Astrocyte (in vitro differentiated cells and primary cell): ENCODE measurements at places on chromosomes 1 and 21.

GRCh38 chr1:10717296-10718082, 79.0 kb downstream of the CASZ1 start:
- DNase-seq: no peak

DNA sequence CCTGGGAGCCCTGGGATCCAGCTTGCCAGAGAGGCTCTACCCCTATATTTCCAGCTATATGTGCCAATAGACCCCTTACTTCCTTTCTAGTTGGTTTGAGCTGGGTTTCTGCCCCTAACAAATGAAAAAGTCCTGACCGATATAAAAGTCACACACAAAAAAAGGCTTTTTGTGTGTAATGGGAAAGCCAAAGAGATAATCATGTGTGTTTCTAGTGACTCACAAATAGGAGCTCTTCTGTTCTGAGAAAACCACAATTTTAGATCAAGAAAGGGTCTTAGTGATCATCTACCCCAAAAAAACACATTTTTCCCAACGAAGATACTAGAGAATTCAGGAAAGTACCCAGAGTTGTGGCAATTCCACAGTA, 23.0 kb upstream of the PLEKHA6 start:
- DNase-seq: no peak

- DNase-seq: no peak
These were observed 59.9 kb upstream of the SPOCD1 start for GRCh38 chr1:31875636-31876236.

GRCh38 chr1:101706366-101706765, 290.4 kb downstream of the OLFM3 start:
- no peak for DNase-seq

- peak; percentile 7 for DNase-seq
These were observed 5.6 kb downstream of the MFN2 start for GRCh38 chr1:11985851-11986250.

DNA sequence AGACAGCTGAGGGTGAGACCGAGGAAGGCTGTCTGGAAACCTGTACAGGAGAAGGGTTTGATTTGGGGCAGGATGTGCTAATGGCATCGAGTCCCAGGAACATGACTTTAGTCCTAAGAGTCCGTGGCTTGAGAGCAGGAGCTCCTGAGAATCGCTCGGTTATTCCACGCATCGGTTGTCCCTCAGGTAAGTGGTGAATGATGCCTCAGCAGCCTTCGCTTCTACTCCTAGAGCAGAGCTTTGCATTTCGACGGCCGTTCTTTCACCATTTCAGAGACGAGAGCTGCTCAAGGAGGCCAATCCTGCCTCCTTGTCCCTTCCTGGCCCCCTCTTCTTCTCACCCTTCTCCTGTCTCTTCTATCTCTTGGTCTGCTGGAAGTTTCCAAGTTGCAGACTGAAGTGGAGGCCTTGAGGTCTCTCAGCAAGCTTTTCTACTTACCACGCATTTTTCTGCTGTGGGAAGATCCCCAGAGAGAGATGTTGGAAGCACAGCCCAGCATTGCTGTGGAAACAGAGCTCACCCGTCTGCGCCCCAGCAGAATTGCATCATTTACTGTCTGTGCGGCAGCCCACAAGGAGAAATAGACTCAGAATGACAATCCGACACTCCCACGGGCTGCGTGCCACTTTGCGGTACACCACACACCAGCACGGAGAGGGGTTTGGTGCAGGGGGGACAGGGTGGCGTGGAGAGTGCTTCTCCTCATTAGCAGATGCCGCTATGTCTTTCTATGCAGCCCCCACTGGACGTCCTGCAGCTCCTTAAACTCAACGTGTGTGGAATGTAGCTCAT, 270.7 kb upstream of the C1orf174 start:
- DNase-seq: no peak

DNA sequence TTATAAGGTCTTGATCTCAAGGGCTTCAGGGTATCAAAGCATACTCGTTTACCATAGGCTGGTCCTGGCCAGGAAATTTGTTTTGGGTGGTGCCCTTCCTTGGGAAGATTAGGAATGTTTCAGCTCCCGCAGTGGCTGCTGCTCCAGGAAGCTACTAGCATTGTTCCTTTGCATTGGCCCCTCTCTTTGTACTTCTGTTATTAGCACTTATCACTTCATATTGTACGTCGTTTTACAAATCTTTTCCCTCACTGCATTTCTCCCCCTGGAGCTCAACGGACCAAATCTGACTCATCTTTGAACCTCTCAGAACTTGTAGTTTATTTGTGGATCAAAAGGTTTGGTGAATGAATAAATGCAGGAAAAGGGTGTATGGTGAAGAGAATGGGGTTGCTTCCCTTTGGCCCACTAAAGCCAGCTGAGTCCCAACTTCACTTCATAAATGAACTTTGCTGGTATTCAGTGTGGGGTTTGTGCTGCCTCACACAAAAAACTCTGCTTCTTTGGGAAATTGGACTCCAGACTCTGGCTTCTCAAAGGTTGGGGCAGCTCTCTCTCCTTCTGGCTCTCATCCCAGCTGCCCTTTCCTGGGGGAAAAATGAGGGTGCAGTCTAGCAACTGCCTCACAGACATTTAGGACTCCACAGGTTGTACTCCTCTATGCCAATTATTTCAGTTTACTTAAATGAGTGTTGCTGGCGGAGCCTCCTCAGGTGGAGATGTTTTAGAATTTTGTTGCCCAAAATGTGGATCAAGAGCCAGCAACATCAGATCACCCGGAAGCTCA, 5.9 kb downstream of the GNAT2 start:
- DNase-seq: peak; percentile 72

- DNase-seq: peak; percentile 40
These were observed 61.6 kb downstream of the KIF14 start for GRCh38 chr1:200558866-200559459.

GRCh38 chr1:33576821-33577599, 104.6 kb downstream of the ZSCAN20 start:
- DNase-seq: no peak

DNA sequence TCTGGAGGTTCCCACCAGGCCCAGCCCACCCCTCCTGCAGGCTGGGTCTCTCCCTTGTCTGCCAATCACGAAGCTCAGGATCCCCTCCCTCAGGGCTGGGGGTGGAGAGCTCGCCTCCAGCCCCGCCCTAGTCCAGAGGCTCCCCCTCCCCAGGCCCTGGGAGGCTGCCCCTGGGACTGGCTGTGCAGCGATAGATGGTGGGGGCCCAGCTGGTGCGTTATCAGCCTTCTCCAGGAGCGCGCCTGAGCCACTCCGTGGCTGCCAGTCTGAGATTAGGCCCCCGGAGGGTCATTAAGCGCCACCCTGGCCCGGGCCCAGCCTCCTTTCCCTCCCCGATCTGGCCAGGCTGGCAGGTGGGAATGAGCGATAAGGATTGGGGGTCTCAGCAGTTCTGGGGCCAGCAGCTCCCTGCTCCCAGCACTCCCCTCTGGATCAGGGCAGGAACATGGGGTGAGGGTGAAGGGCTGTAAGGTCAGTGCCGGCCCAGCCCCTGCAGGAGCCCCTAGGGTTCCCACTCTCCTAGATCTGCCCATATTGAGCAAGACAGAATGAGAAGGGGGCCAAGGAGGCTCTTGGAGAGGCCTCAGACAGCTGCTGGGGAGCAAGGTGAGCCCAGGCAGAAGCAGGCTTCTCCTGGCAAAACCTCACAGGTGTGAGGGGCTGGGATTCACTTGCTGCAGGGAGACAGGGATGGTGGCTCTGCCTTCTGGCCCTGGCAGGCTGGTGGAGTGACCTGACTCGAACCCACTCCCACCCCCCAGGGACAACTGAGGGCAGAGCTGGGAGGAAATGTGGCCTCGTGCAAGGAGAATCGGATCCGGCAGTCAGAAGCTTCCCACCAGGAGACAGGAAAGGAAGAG, 8.5 kb downstream of the PDZK1IP1 start:
- DNase-seq: no peak

- DNase-seq: no peak
These were observed 62.8 kb downstream of the PIK3CD start for GRCh38 chr1:9714257-9714718.

GRCh38 chr1:71638081-71638766, 557.4 kb upstream of the ZRANB2 start:
- peak; percentile 80 for DNase-seq

DNA sequence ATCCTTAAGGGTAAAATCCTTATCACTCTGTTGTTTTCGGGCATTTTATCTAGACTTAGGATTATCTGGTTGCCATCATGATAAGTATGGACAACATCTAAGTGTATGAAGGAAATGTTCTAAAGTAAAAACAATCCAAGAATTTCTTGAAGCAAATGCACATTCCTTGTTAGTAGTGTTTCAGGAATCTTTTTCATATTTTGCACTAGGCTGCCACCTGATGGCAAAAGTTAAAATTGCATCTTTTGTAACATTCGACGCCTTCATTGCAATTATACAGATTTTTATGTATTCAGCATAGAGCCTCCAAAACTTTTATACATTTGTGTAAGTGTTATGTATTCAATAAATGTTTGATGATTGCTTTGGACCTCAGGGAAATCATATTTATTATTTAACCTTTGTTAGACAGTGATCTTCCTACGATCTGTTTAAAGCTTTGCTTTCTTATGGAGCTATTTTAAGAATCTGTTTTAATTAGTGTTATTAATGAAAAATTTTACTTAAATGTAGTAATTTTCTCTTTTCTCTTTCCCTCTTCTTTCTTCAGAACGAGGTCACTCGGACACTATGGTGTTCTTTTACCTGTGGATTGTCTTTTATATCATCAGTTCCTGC, 49.4 kb upstream of the KIAA1614 start:
- peak; percentile 36 for DNase-seq

DNA sequence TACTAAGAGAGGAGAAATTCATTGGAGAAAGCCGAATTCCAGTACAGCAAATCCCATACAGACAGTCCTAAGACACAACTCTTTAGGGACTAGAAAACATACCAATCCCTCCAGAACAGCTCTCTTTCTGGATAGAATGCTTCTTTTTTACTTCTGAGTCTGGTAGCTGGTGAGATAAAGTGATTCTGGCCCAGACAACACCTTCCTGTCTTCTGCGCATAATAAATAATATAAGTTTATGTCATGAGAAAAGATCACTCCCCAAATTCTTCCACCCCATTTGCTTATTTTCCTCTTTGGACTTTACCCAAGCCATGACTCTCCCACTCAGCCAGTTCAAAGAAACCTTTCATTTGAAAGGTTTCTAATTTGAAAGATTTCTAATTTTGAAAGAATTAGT, 98.4 kb downstream of the EDEM3 start:
- peak; percentile 64 for DNase-seq

GRCh38 chr1:119966020-119966419, 69.7 kb upstream of the ADAM30 start:
- peak; percentile 82 for DNase-seq

- no peak for DNase-seq
These were observed 1.5 kb upstream of the ATXN7L2 start for GRCh38 chr1:109482242-109482641.
